Right cardiac atrium (tissue), 5 donors: ENCODE measurements at places on chromosomes 16 and 17. TPM values are rescaled to one million over a fixed set of nuclear protein-coding genes. Genes with fewer than 3 reads are reported as not detected.

KCTD13 gene
- total RNA-seq, result 8.2 TPM

DNA sequence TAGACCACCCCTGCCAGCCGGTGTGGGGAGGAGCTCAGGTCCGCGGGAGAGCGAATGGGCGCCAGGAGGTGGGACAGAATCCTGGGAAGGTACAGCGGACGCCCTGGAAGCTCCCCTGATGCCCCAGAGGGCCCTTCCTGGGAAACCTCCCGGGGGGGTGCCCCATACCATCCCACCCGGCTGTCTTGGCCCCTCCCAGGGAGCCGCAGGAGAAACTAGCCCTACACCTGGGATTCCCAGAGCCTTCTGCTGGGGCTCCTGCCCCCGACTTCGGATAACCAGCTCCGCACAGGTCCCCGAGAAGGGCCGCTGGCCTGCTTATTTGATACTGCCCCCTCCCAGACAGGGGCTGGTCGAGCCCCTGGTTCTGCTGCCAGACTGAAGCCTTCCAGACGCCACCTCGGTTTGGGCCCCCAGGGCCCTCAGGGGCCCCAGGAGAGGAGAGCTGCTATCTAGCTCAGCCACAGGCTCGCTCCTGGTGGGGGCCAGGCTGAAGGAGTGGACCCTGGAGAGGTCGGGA, 3.0 kb upstream of the CBX4 start:
- no peak for DNase-seq

TMEM92 gene
- not detected for total RNA-seq

DNA sequence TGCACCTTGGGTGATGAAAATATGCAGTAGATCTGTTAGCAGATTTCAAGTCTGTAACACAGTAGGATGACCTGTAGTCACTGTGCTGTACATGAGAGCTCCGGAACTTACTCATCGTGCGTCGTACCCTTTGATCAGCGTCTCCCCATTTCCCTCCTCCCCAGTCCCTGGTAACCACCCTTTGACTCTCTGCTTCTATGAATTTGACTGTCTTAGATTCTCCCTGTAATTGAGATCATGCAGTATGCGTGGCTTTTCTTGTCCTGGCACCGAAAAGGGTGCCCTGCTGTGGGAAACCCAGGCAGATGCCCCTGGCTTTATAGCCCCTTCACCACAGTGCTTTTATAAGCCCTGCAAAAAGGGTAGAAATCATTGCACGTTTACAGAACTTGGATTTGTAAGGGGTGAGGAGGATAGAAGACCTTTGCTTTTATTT, 20.5 kb downstream of the CLEC16A start:
- DNase-seq, result no peak

DNA sequence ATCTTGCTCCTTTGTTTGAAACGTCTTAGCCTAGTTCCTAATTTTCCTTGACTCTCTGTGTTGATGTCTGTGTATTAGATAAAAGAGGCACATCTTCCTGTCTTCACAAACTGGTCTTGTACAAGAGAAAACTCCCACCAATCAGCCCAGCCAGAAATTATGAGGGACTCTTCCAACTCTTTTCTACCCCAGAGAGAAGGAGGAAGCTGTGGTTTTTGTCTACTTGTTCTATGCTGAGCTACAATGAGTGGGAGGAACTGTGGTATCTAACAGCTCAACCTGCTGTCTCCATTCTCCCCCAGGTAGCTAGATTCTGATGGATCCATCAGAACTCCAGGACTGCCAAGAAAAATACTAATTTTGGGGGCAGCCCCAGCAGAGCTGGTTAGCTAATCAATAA, 392.5 kb downstream of the HS3ST3B1 start:
- no peak for DNase-seq
